ENCODE measurements at places on chromosomes 2 and 18.

DNA sequence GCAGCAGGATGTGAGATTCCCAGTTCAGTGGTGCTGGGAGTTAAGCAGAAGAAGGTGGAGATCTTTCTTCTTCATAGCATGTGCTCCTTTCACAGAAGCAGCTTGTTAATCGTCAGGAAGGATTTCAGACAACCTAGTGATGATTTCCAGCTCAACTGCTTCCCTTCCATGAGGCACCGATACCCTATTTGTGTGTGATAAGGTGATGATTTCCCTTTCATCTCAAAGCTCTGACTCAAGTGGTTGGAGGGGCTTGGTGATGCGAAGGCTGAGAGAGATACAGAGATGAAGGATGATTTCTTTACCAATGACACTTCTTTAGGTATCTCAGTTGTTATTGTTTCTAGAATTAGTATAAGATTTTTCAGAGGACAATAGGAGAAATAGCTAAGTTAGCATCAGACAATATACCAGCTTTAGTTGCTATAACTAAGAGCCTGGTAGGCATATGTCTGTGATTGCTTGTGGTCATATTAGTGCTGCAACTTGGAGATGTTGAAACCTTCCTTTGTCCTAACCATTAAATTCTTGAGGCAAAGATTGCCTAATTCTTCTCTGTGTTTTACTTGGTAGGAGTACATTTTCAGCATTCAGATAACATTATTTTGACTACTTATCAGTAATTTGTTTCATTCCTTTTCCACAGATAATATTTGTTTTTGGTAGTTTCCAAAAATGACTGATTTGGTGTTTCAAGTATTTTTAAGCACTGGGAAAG is 111.3 kb downstream of the PLCL1 start:
- no peak for DNase-seq

- no peak for DNase-seq
Measured at GRCh38 chr2:199740111-199740428, 110.9 kb downstream of the FTCDNL1 start.

GRCh38 chr2:109675666-109676345 is 61.6 kb downstream of the SOWAHC start:
- DNase-seq: no peak

DNA sequence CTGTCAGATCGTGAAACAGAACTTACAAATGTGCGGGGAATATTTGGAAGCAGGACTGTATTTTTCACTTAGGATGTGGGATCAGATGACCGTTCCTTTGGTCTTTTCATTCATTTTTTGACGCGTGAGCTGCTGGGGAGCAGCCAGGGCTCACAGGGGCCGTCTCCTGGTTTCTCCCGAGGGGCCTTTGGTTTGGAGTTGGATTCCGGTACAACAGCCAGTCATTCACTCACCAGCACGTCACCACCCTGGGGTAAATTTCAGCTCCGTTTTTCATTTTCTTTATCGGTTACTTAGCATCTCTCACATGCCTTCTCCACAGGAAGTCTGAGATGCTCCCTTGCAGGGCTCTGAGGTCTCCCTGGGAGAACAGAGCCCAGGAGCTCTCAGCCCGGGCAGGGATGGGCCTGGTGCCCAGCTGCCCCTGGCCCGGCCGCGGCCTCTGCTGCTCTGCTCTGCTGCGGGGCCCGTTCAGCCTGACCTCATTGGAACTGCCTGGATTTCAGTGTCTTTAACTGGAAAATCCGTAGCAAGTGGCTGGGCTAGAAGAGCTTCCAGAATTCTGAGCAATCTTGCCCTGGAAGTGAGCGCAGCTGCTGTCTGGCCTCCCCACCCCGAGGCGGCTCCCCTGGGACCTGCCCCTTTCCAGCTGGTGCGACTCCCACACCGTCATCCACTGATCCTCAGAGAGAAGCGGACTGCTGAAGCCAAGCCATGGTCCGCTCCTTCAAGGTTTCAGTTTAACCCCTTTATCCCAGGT is 335.6 kb downstream of the EIPR1 start:
- DNase-seq: no peak

GRCh38 chr18:45548614-45549013 is 66.7 kb upstream of the SLC14A2 start:
- DNase-seq: no peak

DNA sequence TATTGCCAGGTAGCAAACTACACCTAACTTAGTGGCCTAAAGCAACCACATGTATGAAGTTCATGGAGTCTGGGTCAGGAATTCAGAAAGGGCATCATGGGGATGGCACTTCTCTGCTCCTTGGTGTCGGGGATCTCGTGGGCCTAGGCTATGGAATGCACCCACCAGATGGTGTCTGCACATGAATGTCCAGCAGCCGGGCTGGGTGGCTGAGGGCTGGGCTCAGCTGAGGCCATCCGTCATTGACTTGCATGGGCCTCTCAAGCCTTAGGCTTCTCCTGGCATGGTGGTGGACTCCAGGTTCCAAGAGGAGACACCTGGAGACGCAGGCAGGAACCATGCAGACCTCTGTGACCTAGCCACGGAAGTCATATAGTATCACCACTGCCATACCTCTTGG is 26.0 kb upstream of the RPL31 start:
- DNase-seq: no peak

DNA sequence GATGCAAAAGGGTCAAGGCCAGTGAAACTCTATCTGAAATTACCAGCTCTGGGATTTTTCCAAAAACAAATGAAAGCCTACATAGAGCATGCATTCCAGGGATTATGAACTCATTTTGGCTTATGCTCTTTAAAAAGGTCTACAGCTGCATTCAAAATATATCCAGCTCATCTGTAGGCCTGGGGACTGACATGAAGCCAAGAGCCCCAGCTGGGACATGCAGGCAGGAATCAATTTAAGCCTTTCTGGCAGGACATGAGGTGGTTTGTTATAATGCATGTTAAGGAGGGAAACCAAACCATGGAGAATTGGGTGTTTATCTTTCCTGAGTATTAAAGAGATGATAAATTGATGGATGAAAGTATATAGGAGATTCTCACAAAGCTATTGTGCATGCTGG is 164.5 kb downstream of the RBM43 start:
- DNase-seq: no peak

DNA sequence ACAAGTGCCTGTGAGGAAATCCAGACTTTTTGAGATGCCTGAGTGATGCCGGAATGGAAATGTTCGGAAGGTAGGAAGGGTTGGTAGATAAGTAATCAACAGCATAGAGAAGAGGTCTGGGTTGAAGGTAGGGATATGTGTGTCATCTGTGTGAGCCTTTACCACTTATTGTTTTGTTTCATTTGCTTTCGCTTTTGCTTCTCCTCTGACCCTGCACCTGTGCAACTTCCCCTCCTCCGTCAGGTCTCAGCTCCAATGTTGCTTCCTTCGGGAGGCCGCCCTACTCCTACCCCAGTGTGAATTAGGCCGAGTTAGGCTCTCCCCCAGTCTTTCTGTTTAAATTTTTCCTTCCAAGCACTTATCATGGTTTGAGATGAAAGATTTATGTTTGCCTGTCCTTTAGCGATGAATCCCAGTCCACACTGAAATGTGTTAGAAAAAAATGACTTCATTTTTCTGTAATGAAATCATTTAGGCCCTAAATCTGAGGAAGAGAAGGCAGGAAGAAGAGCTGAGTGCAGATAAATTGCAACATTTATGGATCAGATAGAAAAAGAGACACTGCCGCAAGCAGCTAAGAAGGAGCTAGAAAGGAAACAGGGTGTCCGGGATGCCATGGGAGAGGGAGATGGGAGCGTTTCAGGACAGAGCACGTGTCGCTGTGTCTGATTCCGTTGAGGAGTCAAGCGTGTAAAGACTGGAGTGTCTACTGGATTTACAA is 139.6 kb upstream of the PELI1 start:
- no peak for DNase-seq

DNA sequence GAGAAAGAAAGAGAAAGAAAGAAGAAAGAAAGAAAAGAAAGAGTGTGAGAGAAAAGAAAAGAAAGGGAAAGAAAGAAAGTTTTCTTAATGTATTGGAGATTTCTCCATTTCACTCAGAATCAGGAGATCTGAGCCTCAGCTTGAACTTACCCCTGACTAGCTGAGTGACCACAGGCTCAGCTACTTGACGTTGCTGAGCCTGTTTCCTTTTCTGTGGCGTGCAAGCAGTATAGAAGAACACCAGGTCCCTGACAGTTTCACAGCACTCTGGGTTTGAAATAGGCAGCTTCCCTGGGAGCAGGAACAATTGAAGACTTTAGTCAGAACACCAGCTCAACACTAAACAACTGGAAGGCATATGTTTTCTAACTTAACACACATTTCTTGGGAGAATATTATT is 44.7 kb downstream of the MARCO start:
- no peak for DNase-seq

GRCh38 chr2:152924722-152925121 is 206.3 kb downstream of the ARL6IP6 start:
- peak; percentile 26 for DNase-seq

GRCh38 chr2:188449971-188450370 is 158.3 kb downstream of the GULP1 start:
- DNase-seq: no peak

DNA sequence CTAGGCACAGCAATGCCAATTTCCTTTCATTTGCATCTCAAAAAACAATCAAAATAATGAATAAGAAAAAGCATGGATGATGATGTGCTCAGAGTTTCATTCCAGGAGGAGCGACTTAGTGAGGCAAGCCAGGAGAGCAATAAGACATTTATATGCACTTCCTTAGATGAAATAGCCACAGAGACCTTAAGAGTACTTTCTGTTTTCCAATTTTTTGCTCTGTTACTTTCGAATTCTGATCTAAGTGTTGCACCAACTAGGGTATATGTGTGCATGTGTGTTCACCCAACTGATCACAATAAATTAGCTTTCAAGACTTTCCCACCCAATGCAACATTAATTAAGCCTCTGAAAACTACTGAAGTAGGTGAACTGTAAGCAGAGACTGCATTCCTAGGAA is 709 bp downstream of the RAB27B start:
- no peak for DNase-seq
